Inflammatory macrophage (primary cell): ENCODE measurements at places on chromosomes 3 and 15.

DNA sequence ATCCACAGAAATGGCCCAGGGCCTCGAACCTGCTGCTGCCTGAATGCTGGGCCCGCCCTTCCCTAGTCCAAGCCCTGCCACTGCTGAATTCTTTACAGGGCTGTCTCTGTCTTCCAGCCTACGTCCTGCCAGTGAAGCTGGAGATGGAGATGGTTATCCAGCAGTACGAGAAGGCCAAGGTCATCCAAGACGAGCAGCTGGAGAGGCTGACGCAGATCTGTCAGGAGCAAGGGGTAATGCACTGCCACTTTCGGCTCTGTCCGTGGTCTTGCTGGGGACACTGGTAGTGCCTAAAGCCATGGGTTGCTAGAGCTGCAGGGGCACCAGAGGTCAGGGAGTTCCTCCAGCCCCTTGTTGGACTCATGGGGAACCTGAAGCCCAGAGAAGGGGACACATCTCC is 115.7 kb downstream of the TMEM266 start:
- DNase-seq = no peak

DNA sequence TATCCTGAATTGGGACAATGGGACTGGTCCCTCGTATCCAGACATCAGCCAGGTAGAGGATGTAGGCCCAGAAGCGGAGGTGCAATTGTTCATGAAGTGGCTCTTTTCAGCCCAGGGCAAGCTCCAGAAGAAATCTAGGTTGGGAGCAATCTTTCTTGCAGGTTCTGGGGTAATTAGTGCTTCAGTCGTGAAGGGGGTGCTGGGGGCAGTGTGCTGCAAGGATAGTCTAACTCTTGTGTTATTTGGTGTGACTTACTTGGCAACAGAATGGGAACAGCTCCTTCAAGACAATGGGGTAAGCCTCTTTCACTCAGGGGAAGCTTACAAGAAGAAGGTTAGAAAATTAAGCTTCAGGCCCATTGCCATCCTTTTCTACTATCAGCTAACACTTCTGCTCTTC is 273.0 kb downstream of the DIPK2A start:
- DNase-seq = no peak

GRCh38 chr3:93931597-93932229 is 42.0 kb downstream of the PROS1 start:
- DNase-seq = no peak

DNA sequence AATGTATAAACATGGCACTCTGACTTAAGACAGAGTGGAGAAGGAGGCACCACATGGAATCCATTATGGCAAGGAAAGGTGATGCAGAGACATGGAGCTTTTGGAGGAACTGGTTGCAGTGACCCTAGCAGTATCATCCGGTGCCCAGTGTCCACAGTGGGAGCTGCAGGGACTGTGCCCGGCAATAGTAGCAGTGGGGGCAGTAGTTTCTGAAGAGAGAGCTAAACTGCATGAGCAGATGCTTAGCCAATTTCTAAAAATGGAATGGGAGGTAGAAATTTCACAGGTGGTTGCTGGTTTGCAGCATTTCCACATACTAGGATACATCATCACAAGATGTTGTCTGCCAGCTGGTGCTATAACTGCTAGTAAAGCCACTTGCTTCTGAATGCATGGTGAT is 7.8 kb upstream of the TM2D3 start:
- DNase-seq = no peak

DNA sequence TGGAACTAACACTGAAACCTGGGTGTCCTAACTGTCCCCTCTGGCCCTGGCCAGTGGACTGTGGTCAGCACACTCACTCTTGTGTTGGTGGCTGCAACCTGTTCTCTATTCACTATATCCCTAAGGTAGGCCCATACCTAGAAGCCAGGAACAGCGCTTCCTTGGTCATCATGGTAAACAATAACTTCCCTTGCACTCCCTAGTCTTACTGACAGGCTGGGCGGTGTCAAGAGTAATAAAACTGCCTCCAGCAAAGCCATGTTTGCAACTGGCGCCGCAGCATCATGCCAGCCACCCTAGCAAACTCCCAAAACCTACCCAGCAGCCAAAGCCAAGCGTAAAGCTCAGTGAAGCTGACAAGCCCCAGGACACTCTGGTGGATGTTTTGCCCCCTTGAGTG is 63.1 kb upstream of the TSEN2 start:
- no peak for DNase-seq
